NCI-H1105 treated with DMSO at 0.1 percent for 48 hours (cell line): ENCODE measurements at places on chromosomes 16 and 17.
A peak's percentile ranks its signal among the peaks of the same experiment; 100 is the strongest.

DNA sequence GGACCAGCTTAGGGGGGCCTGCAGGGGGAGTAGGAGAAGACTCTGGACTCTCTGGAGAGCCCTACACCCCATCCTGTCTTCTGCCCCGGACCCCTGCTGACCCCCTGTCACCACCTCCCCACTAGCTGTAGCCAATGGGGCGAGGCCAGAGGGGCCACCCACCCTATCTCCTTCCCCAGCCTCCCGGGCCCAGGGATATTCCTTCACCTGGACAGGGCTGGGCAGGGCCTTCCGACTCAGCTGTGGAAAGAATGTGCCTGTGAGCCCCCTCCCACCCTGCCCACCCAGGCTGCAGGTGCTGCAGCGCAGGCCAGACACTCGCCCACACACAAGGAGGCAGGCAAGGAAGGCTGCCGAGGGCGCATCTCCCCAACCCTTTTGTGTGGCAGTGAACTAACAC, 23.0 kb downstream of the TSPOAP1 start:
- no peak for DNase-seq

DNA sequence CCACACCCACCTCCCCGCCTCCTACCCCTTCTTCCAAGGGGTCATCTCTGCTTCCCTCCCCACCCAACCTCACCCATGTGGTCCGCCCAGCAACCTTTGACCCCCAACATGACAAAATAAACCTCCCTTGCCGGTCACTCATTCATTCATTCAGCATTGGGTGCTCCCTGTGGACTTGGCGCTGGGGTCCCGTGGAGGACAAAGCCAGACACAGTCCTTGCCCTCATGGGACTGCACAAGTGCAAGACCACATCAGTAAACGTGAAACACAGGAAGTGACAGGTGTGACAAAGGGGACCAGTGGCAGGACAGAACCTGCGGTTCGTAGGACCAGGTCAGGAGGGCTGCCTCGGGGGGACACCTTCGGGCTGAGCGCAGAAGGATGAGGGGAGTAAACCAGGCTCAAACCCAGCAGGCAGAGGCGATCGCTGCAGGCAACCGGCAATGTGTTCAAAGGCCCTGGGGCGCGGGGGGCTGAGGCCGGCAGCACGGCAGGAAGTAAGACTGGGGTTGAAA, 185.4 kb downstream of the SEC14L1 start:
- no peak for DNase-seq

- no peak for DNase-seq
Observed at GRCh38 chr16:1333149-1333812, at the start of gene BAIAP3. BAIAP3 (plus strand) TSS chr16:1333645; CDS start chr16:1338550, 4,905 bp downstream.

- peak; percentile 88 for DNase-seq
Observed at GRCh38 chr16:81515281-81515680, 70.7 kb downstream of the CMIP start.

DNA sequence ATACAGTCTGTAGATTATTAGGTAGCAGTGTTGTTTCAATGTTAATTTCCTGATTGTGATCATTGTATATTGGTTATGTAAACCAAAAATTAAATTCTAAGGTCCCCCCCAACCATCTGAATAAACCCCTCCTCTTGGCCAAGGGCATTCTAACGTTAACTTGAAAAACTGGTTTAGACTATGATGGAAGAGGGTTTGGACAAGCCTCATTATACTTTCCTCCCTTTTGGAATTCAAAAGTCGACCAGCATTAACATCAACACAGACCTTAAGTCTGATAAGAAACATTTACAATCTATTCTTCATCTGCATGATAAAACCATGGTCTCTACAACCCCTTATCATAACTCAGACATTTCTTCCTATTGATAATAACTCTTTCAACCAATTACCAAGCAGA, 20.6 kb upstream of the KIFC3 start:
- DNase-seq, result no peak

DNA sequence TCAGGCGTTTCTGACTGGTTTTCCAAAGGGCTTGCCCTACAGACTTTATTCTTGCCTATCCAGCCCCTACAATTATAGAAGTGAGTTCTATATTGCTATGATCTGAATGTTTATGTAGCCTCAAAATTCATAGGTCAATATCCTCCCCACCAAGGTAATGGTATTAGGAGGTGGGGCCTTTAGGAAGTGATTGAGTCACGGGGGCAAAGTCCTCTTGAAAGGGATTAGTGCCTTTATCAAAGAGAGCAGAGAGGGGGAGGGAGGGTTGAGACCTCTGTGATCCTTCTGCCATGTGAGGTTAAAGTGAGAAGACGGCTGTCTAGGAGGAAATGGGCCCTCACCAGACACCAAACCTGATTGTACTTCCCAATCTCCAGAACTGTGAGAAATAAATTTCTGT, 931 bp upstream of the CPHXL start:
- no peak for DNase-seq

DNA sequence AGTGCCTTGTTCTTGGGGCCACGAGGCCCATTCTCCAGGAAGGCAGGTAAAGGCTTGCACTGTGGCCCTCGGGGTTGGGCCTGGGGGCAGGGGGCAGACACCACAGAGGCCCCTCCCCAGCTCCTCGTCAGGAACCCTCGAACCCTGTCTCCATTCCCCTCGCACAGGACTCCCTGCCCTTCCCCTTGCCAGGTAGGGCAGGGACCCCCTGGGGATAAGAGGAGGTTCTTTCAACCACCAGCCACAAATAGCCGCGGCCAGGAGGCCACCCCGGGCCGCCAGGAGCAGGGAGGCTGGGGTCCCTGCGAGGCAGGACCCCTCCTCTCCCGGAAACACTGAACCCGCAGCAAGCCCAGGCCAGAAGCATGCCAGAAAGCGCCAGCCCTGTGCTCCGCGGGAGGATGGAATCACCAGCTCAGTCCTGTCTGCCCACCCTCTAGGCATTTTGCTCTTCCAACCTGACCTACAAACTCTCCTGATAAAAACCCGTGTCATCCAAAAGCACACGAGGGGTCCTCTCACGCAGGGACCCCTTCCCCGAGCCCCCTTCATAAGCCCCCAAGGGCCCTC, 45.6 kb downstream of the SLC47A1 start:
- DNase-seq, result no peak

DNA sequence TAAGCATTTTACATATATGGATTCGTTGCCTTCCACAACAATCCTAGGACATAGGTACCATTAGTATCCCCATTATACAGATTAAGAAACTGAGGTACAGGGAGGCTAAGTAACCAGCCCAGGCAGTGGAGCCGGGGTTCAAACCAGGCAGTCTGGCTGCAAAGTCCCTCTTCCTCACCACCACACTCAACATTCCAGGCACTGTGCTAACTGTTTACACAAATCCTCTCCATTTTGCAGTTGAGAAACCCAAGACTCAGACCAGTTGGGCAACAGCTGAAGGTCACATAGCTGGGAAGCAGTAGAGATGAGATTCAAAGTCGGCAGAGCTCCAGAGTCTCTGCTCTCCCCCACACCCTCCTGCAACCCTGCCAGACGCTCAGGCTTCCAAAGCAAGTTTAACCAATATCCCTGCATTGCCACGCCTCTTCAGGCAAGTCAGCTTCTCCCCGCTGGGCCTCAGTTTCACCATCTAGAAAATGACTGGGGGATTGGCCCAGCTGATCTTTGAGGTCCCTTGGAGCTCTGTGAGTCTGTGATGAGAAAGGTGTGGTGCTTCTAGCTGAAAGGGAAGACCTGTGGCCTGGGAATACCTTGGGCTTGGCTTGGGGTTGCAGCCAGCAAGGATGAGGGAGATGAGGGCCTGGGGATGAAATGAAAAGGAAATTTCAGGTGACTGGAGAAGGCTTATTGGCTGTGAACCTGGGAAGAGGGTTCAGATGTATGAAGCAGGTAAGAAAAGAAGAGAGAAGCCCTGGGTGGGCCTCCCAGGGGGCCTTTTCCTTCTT, 14.0 kb downstream of the CCR7 start:
- no peak for DNase-seq

GRCh38 chr16:24357511-24357910, 101.4 kb downstream of the CACNG3 start:
- DNase-seq, result no peak

DNA sequence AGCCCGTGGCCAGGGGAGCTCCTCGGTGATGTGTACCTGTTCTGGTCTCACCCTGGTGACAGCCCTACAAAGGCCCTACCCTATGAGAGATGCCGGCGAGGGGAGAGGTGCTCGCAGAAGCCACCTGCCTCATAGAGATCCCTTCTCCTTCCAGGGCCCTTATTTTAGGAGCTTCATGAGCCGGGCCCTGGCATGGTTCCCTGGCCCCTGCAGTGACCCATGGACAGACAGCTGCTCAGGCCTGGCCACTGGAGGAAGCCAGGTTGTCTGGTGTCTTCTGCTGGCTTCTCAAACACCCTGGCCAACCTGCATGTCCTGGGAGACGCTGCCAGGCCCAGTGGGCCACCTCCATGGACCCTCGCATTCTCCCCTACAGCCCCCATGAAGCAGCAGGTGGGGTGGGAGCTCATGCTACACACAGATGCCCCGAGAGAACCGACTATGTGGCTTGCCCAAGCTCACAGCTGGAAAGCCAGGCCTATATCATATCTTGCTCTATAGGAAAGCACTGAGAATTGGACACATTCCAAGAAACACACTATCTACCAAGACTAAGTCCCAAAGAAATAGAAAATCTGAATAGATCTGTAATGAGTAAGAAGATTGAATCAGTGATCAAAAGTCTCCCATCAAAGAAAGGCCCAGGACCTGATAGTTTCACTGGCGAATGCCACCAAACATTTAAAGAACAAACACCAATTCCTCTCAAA, 7.2 kb upstream of the AATK start:
- no peak for DNase-seq

GRCh38 chr17:32523017-32523680, 36.4 kb downstream of the CDK5R1 start:
- DNase-seq, result no peak

DNA sequence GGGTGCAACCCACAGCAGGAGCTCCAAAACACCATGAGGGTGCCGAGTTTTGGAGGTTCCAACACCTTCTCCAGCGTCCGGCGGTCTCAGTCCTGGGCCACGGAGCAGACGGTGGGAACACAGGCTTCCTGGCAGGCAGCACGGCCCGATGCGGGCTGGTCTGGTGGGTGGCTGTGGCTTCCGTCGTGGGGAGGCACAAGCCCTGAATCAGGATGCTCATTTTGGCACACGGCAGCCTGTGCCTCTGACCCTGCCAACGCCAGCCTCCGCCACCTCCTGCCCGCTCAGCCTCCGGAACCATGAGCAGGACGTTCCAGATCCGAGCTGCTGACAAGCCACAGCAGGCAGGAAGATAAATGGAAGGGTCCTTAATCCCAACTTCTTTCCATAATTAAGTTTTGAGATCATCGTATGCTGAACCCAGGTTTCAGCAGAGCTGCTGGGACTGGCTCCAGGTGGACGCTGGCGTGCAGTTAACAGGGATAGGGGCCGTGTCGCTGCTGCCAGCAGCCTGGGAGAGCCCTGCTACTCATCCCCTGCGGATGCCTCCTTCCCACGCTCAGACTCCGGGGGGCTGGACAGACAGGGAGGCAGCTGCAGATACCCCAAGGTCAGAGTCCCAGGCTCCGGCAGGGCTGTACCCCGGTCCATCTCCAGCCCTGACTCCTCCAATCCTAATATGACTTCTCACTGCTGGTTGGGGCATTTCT, 136.6 kb downstream of the ENGASE start:
- DNase-seq, result no peak

DNA sequence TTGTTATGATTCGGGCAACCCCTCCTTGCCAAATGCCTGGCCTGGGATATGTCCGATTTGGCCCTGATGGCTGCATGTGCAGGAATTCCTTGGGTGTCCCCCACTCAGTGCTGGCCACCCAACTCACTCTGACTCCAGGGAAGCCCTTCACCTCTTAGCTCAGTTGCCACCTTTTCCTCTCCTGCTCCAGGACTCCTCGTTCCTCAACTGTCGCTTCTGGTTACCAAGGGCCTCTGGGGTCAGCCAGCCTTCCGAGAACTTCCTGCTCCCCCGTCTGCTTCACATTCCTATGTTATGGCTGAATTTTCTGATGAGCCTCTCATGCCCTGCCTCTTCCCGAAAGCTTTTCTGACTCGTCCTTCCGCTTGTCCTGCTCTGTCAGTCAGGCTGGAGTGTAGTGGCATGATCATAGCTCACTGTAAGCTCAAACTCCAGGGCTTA, 63.5 kb downstream of the SPACA3 start:
- no peak for DNase-seq

- DNase-seq, result peak; percentile 26
Observed at GRCh38 chr17:51590071-51590656, 329.8 kb downstream of the UTP18 start.

DNA sequence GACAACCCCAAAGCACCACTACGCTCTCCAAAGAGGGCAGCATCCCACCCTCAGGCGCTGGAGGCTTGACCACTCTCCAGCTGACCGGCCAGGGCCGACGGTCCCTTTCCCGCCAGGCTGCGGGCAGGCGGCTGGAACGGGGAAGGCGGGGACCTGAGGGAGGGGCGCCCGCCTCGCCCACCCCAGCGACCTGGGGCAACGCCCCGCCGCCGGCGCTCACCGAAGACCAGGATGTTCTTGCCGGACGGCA, 431 bp downstream of the DYNC1LI2 start:
- peak; percentile 7 for DNase-seq

- no peak for DNase-seq
Observed at GRCh38 chr17:77725846-77726245, 232.7 kb upstream of the TNRC6C start.

DNA sequence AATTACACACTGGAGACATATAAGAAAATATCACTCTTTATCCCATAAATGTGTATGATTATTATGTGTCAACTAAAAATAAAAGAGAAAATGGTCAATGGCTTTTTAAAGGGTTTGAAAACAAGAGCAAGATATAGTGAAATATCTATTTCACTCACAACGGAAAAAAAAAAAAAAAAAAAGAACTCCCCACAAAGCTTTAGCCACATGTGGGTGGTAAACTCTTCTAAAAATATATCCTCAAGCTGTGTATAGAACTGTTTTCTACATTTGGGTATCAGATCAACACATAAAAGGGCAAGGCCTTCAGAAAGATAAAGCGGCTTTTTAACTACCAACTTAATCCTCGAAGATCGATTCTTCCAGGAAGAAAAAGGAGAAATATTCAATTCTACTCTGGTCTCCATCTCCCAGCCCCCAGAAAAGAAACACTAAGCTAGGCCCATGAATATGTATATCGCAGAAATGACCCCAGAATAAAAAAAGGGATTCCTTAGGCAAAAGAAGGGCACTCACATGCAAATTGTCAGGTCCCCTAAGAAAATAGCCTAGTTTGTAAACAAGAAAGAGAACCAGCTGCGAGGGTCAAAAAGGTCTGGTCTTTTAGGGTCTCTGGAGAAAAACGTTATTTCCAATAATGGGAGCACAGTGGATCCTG, 4.4 kb downstream of the LITAF start:
- no peak for DNase-seq

GRCh38 chr17:42337442-42337841, 49.1 kb downstream of the STAT5A start:
- no peak for DNase-seq
